ENCODE measurements at places on chromosomes 6 and 20. TPM values are rescaled to one million over a fixed set of nuclear protein-coding genes. Genes with fewer than 3 reads are reported as not detected.

GRCh38 chr20:18524646-18525045 lies 16.9 kb downstream of the SEC23B start:
- DNase-seq, result no peak

DNA sequence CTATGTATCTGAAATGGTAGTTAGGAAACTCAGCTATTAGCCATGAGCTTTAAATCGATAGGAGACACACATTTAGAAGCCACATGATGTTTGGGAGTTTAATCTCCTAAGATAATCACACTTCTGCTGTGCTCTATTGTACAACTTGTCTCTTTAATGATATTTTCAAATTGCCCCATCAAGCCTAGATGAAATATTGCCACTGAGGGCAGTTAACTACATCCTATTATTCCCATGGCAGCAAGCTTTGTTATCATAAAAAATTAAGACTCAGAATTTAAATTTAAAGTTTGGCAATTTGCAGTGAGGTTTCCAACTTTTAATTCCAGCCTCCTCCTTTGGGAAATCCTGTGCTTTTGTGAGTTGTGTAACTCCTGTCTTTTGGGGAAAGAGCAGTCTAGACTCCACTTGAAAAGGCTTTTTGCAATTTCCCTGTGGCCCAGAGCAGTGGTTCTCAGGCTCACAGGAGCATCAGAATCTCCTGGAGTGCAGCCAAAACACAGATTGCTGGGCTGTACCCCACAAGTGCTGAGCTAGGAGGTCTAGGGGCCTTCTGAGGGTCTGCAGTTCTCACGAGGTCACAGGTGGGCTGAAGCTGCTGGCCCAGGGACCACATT lies 792.4 kb downstream of the QKI start:
- no peak for DNase-seq

- DNase-seq, result no peak
These were observed 44.2 kb downstream of the FNDC1 start for GRCh38 chr6:159213405-159213804.

DNA sequence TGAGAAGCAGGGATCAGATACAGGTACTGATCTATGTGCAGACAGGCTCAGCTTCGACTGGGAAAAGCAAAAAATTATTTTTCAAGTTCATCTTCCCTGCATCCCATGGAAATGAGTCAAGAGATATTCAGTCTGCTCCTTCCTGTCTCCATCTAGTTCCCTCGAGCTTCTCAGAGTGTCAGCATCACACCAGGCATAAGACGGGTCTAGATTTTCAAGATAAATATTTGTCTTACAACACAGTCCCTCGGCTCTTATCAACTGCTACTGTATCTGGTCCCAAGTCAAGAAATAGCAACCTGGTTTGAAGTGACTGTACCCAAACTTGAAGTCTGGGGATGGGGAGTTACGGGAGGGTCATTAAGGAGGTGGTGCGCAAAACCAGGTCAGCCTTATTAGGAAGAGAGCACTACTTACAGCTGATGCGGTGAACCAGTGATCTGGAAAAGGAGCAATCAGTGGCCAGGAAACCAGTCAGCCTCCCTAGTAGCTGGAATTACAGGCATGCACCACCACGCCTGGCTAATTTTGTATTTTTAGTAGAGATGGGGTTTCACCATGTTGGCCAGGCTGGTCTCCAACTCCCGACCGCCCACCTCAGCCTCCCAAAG lies 29.7 kb downstream of the ZMYND8 start:
- no peak for DNase-seq

GRCh38 chr20:56422076-56422823 lies 10.2 kb downstream of the CASS4 start:
- DNase-seq, result peak; percentile 82

DNA sequence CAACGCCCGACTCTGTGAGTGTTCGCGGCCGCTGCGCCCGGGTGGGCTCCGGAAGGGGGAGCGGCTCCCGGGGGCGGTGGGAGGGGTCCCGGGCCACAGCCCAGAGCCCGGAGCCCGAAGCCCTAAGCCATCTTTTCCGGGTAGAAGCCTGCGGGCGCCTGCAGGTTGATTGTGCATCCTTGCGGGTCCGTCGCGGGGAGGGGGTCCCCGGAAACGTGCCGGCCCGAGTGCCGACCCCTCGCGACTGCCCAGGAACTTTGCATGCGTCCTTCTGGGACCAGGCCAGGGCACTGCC lies 413 bp downstream of the PTPRA start:
- peak; percentile 61 for DNase-seq

GRCh38 chr6:122861594-122861993 lies 72.5 kb downstream of the SMPDL3A start:
- no peak for DNase-seq

DNA sequence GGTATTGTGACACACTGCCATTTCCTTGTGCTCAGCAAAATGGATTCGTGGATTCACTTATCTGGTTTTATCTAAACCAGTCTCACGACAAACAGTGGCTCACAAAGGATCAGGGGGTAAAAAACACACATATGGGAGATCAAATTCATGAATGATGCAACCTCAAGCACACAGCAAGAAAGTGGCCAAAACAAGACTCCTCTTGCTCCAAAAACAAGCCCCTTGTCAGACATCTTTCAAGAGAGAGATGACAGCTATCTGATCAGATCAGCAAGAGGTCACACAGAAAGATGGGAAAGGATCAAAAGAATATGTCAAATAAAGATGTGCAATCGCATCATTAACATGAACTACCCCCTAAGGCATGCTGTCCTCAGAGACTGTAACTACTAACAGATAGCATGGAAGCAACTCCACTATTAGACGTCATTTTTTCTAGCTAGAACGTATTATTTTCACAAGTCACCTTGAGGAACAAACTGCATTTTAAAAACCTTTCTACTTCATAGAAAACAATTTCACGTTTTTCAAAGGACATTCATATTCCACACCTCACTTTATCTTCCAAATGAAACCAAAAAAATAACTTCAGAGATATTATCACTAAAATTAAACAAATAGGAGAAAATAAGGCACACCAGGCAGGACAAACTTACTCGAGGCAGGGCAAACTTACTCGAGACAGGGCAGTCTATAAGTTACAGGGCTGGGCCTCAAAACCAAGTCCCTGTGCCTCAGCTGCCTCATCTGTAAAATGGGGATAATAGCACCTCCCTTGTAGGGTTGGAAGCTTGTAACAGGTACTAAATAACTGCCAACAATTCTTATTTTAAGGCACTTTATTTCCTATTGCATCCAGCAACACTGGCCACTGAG lies 122.3 kb downstream of the PREX1 start:
- no peak for DNase-seq

ZBTB46 gene
- total RNA-seq, result 4.6 TPM

NRSN1 gene
- not detected for total RNA-seq

NKX2-2 gene
- not detected for total RNA-seq

MDFI gene
- total RNA-seq, result not detected

SLC32A1 gene
- not detected for total RNA-seq
